HS-5 (cell line): ENCODE measurements at places on chromosomes 12 and 14.

DNA sequence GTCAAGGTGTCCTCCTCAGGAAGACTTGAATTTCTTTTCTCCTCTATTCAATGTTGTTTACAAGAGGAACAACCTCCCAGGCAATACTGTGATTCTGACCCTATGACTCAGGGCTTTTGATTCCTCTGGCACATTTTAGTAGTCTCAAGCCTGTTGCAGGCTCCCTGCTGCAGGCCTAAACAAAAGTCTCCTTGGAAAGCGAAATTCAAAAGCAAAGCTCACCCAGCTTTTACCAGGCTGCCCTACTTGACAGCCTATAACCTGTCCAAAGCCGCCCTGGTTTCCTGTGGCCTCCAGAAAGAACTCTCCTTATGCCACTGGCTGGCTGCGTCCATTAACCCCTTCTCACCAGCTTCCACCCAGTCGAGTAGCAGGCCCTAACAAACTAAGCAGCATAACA is 11.6 kb downstream of the FGD6 start:
- DNase-seq = no peak

GRCh38 chr12:15580431-15580830 is 208.8 kb downstream of the EPS8 start:
- DNase-seq = no peak

DNA sequence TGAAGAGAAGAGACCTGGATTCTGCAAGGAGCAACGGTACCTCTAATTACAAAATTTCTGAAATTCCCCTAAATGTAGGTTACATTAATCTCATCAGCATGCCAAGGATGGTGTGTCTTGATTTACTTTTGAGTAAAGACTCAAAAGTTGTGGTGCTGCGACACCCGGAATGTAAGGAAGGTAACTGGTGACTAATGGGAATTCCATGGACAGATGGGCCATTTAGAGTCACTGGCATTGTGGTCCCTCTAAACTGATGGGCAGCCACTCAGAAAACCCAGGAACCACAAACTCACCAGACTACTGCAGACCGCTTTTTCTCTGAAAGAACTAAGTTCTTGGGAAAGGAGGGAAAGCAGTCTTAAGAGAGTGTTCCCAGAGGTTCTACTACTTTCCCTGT is 32.8 kb downstream of the GRIN2B start:
- no peak for DNase-seq

DNA sequence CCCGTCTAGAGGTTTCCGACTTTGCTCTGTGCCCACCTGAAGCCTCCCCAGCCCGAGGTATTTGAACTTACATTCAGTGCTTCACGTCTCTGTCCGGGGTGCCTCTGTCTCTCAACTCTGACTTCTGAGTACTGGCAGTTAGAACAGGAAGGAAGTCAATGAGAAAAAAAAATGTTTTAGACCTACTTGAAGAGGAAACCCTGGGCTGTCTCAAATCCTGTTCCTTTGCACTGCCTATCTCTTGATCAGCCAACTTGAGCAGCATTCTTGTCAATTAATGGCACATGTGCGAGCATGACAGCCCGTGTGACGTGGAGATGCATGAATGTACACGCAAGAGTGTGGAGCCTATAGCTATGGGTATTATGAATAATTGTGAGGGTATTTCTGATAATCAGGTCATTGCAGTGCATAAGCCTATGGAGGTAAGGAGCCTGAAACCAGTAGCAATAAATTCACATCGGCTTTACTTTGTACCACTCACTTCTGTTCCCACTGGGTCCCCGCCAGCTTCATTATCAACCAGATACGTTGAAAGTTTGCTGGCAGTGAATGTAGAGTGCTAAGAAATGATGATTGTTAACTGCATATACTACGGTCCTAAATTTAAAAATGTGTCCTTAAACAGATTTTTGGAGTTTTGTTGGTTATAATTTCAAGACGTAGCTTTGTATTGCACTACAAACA is at the start of gene ARHGDIB:
ARHGDIB (minus strand) TSS at position 136 of the 687 bp plus-strand sequence. CDS start 10,889 bp downstream, outside the sequence.
- no peak for DNase-seq

DNA sequence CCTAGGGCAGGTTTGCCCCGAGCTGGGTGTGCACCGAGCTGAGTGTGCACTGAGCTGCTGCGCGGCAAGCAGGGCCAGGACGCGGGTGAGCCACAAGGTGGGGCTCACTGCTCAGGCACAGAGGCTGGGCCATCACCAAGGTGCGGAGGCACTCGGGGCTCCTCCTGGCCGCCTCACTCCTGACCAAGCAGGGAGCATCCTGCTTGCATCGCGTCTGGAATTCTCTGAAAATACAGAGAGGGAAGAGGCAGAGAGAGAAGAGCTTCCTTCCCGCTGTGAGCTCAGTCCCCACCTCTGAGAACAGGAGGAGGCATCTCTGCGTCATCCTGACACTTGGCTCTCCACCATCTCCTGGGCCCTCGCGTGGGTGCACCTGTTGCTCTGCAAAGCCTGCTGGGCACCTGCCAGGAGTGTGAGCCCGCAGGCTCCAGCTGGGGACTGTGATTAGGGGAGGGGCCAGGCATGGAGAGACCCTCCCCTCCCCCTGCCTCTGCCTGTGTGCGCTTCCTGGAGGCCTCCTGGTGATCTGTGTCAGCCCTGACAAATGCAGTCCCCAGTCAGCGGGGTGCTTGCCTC is 116.3 kb downstream of the GLT1D1 start:
- DNase-seq = no peak

GRCh38 chr12:78229591-78230101 is 399.0 kb downstream of the NAV3 start:
- peak; percentile 48 for DNase-seq
